ENCODE measurements at places on chromosomes 4 and X.

DNA sequence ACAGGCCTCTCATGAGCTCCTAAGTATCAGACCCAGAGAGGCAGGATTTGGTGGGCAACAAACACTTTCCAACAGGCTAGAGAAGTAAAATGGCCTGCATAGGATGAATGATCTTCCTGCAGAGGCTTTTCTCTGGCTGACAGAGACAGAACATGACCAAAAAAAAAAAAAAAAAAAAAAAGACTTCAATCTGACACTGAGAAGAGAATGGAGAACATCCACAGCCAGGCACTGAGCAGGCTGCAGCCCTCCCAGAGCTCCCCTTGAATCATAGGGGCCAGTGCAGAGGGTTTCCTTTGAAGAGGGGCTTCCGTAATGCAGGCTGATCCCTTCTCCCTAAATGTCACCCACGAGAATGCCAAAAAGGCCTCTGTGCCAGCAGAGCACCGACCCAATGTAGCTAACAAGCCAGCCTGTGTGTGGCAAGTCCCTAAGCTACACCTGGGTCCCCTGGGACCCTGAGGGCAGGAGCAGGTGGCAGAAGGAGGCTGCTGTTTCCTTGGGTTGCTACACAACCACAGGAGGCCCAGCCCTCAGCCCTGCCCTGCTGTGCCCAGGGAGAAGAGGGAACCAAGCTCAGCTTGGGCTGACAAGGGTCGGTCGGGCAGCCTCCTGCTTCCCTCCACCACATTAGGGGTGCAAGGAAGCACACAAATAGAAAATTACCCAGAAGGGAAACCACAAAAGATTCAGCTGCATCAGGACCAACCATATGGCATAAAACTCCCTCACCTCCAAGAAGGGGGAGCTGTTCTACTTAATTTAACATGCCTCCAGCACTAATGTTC lies 55.6 kb downstream of the MAP7D2 start:
- DNase-seq = no peak

DNA sequence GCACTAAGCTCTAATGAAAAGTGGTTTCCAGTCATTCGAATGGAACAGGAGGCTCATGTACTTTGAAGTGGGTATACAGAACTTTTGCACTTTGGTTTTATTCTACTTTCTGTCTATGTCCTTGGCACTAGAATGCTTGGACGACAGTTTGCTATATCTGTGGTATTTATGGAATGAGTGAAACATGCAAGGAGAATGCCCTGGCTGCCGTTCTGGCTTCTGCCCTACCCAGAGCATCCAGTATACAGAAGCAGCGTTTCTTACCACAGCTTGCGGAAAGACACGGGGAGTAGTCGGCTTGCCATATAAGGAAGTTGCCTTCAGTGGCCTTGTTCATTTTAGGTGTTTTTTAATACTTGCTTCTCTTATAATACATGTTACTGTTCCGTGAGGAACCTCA lies 98.0 kb downstream of the TBL1X start:
- no peak for DNase-seq

DNA sequence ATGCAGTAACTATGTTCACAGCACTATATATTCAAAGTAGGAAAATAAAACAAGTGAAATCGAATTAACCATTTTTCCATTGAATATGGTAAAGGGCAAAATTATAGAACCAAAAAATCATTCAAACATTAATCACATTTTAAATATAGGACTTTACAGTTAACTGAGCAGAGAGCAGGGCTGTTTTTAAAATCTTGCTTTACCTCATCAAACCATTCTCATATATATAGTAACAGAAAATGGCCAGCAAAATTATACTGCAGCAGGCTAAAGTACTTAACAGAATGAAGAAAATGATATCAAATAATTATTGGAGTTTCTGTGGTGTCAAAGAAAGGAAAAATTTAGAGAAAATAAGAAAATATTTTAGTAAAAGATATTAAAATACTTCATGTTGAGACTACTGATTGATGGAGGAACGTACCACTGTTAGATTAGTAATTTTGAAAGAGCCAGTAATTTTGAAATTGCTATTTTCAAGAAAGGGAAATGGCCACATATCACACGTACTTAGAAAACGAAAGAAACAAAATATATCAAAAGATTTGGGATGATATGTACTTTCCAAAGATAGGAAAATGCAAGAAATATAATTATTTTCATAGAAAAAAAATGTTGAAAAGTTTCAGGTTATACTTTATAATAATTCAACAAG lies 813.7 kb downstream of the DMD start:
- no peak for DNase-seq

- no peak for DNase-seq
Observed at GRCh38 chr4:149264093-149264733, 551.4 kb downstream of the IQCM start.

DNA sequence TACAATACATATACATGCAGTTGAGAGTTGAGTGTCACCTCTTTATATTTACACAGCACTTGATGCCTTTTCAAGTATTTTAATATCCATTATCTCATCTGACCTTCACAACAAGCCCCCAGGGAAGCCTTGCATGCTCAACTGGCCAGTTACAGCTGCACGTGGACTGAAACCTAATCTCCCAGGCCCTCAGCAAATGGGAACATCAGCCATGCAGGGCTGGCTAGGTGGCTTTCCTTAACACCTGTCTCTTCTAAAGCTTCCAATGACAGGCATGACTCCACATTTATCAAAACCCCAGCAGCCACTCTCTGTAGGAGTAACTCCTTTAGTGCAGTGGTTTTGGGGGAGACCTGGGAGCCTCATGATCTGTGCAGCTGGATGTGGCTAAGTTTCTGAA lies 56.4 kb downstream of the PHKA2 start:
- DNase-seq = no peak

Measured in stimulated activated CD8-positive, alpha-beta memory T cell treated with anti-CD3 and anti-CD28 coated beads, Interleukin-7, amount 100 ng/mL, for 48 hours (primary cell).